ENCODE measurements at places on chromosomes 12 and 14. TPM values are rescaled to one million over a fixed set of nuclear protein-coding genes. Genes with fewer than 3 reads are reported as not detected.
A peak's percentile ranks its signal among the peaks of the same experiment; 100 is the strongest.

GRCh38 chr12:115980339-115980738, 297.2 kb downstream of the MED13L start:
- DNase-seq, result no peak

DNA sequence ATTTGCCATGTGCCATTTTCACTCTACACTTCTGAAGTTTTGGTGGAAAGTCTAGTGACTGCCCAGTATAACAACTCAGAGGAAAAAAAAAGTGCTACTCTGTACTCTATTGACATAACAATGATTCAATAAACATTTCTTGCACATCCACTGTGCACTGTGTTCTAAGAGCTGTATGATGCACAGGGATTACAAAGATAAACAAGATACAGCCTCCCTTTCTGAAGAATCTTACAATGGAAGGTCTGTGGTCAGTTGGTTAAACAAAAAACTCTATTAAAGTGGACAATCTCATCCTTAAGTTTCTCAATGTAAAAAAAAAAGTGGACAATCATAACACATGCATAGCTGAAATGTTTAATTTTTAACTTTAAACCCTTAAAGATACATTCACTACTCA, 105.7 kb upstream of the RASSF8 start:
- DNase-seq, result no peak

DNA sequence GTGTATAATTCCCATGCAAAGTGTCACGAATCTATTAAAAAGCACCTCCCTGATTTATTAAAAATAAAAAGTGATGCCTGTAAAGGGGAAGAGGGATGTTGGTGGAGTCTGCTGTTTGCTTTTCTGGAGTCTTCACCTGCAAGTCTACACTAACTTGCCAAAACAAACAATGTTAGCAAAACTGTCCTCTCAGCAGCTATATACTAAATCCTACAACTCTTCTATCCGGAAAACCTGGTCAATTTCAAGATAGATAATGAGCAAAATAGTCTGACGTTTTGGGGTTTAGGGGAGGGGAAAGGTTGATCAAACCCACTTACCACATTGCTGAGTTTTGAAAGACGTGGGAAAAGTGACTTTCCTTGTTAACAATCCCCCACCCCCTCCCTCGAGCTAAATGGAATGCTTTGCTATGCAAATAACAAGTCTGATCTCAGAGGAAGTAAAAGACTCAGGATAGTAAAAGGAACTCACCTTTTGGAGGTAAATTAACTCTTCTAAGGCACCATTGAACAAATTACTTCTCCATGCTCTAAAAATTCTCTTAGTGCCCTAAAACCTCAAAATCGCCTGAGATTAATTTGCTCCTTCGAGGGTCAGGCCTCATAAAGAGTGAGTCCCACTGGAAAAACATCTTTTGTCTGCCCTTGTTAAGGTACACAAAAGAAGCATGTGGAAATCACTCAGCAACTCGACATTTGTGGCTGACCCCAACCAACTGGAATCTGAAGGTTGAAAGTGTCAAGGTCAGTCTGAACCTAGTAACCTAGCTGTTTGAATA, 13.5 kb downstream of the BMP4 start:
- DNase-seq, result no peak

DNA sequence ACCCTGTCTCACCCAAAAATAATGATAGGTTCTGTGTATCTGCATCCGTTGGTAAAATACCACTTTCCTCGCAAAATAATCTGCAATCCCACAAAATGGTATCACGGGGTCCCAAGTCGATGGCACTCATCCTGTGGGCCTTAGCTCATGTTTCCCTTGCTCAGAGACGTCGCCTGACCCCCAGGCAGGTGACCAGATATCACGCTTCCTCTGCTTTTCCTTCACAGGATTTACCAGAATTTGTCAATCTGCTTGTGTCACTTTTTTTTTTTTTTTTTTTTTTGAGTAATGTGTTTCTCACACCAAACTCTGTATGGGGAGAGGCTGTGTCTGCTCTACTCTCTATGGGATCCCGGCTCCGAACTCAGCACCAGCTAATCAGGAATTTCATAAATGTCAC, 162.7 kb downstream of the PRKCH start:
- no peak for DNase-seq

- no peak for DNase-seq
Measured at GRCh38 chr12:122976648-122976975, 1.6 kb downstream of the OGFOD2 start.

DNA sequence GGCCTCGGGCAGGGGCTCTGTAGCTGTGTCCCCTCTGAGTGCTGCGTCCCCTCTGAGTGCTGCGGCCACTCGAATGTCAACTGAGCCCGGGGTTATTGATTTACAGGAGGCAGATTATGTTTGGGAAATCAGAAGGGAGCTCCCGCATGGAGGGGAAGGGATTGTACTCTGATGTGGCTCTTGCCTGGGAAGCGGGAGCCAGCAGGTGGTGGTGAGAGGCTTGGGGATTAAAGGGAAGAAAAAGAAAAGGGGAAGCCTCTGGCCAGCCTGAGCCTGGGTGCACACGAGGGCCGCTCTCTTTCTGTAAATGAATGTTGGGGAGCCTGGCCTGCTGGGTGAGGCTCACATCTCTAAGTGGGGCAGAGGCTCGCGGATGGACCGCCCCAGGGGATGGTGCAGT, 143.7 kb downstream of the AACS start:
- peak; percentile 39 for DNase-seq

DNA sequence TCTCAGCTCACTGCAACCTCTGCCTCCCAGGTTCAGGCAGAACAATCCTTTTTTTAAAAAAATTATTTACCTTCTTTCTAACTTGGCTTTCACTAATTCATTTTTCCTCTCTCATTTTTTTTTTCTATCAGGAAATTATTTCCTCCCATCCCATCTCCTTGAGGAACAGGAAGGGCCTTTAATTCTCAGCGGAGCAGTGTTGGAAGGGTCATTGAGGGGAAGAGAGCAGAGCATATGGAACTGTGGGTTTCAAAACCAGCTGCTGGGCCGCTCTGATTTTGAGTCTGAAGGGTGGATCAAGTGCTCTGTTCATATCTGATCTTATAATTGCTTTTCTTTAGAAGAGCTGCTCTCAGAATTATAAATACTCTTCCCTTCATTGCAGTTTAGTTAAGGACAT, 29.0 kb downstream of the NUBPL start:
- DNase-seq, result no peak

DNA sequence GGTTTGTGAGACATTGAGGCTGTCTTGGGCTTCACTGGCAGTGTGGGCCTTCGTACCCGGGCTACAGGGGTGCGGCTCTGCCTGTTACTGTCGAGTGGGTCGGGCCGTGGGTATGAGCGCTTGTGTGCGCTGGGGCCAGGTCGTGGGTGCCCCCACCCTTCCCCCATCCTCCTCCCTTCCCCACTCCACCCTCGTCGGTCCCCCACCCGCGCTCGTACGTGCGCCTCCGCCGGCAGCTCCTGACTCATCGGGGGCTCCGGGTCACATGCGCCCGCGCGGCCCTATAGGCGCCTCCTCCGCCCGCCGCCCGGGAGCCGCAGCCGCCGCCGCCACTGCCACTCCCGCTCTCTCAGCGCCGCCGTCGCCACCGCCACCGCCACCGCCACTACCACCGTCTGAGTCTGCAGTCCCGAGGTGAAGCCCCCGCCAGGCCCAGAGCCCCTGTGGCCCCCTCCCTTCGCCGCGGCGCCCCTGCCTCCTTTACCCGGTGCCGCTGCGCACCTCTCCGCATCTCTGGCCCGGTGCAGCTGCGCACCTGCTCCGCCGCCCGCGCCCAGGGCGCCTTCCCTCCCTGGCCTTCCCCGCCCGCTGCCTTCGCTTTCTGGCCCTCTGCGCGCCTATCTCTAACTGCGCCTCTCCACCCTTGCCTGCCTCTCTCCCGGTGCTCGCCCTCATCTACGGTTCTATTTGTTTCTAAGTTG, at the start of gene ENO2:
TSS of gene ENO2 (plus strand) at position 335 of the 701 bp plus-strand sequence. CDS start 1,253 bp downstream, outside the sequence.
- peak; percentile 78 for DNase-seq

DNA sequence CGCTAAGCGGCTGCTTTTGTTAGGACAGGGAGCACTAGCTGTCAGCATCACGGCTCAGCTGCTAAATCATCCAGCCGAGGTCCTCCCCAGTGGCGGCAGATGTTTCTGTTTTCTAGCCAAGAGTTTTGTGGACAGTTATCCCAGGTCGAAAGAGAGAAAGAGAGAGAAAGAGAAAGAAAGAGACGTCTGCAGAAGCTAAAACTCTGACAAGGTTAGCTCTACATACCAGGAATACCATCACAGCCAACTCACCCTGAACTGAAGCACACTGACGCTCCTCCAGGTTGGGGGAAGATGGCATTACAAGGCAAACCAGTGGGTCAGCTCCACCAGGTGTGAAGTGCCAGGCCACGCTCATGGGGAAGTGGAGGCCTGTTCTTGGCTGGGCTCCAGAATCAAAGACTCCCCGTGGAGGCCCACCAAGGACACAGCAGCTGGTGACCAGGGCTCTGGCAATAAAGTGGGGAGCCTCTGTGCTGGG, 64.9 kb upstream of the DICER1 start:
- DNase-seq, result no peak

GRCh38 chr12:1845886-1846285, 25.5 kb downstream of the LRTM2 start:
- no peak for DNase-seq

- no peak for DNase-seq
Measured at GRCh38 chr14:95577067-95577800, 42.4 kb downstream of the GLRX5 start.

GRCh38 chr12:52515927-52516831, 4.0 kb downstream of the KRT5 start:
- DNase-seq, result no peak

DNA sequence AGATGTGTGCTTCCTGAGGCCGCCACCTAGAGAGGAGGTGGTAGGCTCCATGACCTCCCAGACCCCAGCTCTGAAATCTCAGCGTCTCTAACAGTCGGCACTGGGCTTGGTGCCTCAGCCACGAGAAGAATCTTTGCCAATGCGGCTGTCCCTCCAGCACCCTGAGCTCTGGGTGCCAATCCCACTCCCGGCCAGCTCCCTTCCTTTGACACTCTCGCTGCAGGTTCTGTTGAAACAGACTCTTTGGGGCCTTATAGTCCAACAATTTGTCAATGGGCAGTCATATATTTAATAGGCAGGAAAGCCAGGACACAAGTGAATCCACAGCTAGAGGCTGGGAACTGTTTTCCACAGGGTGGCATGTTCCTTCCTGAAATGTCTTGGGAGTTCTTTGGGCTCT, 52.8 kb downstream of the PRMT8 start:
- DNase-seq, result no peak

- no peak for DNase-seq
Measured at GRCh38 chr14:101689039-101689501, 72.4 kb upstream of the PPP2R5C start.

Gene TPH2
- total RNA-seq, result 0.34 TPM

Gene KRT74
- total RNA-seq, result not detected

Gene NAP1L1
- total RNA-seq, result 635 TPM

Gene MMP14
- total RNA-seq, result 162 TPM

Gene FKBP11
- total RNA-seq, result 12.3 TPM

Gene RGS6
- total RNA-seq, result 1.2 TPM

Gene PSMA6
- total RNA-seq, result 148 TPM

Gene TOMM20L
- not detected for total RNA-seq

Gene CCDC175
- total RNA-seq, result not detected

Measured in glutamatergic neuron (in vitro differentiated cells).